ENCODE measurements at places on chromosomes 5 and 9. TPM values are rescaled to one million over a fixed set of nuclear protein-coding genes. Genes with fewer than 3 reads are reported as not detected.
A peak's percentile ranks its signal among the peaks of the same experiment; 100 is the strongest.

DNA sequence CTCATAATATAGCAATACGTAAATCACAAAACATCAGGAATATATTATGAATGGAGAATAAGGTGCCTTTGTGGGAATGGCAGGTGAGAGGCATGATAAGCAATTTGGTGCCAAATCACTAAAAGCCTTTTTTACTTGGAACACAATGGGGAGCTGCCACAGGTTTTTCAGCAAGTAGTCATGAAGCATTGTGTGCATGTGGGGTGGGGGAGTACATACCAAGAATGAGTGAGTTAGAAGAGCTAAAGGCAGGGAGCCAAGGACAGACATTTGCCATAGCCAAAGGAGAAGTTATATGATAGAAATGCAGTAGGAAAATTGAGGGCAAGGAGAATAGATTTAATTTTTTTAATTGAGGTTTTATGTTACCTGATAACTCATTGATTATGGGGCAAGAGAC, 445.0 kb upstream of the SMC2 start:
- DNase-seq: no peak
- H3K27me3 ChIP-seq: no peaks in the 10 kb centered on the region
- H3K4me1 ChIP-seq: no peaks in the 10 kb centered on the region
- H3K27ac ChIP-seq: no peak overlapping the region

- no peak overlapping the region for H3K4me3 ChIP-seq
- no peaks in the 10 kb centered on the region for H3K4me1 ChIP-seq
- no peak overlapping the region for H3K27ac ChIP-seq
- no peaks in the 10 kb centered on the region for H3K27me3 ChIP-seq
- H3K36me3 ChIP-seq: no peaks in the 10 kb centered on the region
These were observed 14.4 kb upstream of the SCGB3A1 start for GRCh38 chr5:180605554-180606214.

- no peak overlapping the region for H3K27ac ChIP-seq
- no peaks in the 10 kb centered on the region for H3K36me3 ChIP-seq
- no peak for DNase-seq
- H3K4me1 ChIP-seq: no peaks in the 10 kb centered on the region
- no peak overlapping the region for H3K4me3 ChIP-seq
These were observed 16.5 kb downstream of the LVRN start for GRCh38 chr5:115978779-115979178.

DNA sequence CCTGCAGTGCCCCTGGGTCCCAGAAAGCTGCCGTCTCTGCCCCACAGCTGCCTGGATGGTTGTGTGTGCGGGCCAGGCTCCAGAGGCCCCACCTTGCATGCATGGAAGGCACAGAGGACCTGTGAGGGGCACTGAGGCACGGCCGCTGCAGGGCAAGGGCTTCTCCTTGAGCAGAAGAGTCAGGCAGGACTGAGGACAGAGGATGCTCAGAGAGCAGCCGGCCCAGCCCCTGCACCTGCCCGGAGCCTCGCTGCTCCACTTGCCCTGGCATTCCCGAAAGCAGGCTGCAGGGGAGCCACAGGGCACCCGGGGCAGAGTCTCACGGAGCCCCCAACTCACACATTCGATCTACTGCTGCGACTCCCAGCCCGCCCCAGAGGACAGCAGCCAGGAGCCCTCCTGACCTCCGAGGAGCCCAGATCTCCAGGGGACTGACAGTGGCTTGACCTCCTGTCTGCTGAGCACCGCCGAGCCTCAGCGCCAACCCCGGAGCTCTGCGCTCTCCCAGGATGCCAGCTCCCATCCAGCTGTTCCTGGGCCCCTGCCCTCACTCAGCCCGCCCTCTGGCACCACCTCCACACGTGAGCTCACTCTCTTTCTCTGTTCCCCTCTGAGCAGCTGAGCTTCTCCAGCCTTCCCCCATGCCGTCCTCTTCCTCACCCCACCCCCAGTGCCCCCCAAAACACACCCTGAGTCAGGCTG, 95.0 kb downstream of the KCNT1 start:
- H3K4me1 ChIP-seq: no peaks in the 10 kb centered on the region
- H3K36me3 ChIP-seq: no peaks in the 10 kb centered on the region
- H3K27ac ChIP-seq: no peak overlapping the region
- no peak for DNase-seq
- no peaks in the 10 kb centered on the region for H3K27me3 ChIP-seq

- no peak for DNase-seq
- no peaks in the 10 kb centered on the region for H3K27me3 ChIP-seq
- H3K36me3 ChIP-seq: no peaks in the 10 kb centered on the region
- no peak overlapping the region for H3K4me3 ChIP-seq
- H3K27ac ChIP-seq: no peak overlapping the region
- peaks cover 5% of the 10 kb centered on the region for H3K4me1 ChIP-seq
These were observed 247.3 kb downstream of the MAN2A1 start for GRCh38 chr5:109936996-109937395.

DNA sequence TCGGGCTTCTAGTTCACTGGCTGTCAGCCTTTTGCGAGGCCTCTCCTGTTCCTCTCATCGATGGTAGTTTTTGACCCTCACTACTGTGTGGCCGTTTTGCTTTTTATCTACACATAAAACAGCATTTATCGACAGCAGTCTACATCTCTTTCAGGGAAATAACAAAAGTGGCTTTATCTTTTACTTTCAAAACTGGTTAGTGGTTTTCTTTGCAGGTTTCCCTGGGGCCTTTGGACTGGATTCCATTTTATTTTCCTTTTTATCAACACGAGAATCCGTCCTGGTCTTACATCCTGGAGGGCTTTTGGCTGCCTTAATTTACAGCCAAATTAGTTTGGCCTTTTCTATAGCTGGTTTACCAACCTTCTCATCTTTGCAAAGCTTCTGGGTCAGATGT, 793 bp upstream of the PKD2L2 start:
- H3K27me3 ChIP-seq: no peaks in the 10 kb centered on the region
- peak; percentile 8 for DNase-seq
- peak overlapping the region; percentile 6 for H3K4me3 ChIP-seq

DNA sequence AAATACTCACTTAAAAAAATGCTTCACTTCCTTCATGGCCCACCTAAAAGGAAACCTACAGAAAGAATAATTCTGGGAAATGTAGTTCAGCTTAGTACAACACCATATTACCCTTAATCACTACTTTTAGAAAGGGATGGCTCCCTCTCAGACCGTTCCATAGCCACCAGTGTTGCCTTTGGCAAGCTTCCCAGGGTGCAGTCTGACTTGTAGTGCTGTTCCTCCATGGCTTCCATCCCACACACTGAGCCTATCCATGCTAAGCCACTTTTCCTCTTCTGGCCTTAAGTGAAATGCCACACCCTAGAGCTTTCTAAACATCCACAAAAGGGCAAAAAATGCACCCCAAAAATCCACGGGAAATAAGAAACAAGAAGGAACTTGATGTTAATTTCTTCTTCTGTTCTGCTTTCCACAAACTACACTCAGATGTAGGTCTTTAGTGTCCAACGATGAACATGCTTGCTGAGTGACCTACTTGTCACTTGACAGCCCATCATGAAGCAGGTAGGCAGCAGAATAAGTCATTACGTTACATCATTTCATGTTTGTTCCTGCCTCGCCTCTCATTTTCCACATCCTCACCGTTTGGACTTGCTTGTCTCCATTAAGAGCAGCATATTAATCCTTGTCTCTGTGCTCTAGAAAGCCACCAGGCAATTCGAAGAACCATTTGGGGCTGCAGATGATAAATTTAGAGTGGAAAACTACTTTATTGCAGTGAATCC, 391.1 kb upstream of the GRAMD2B start:
- no peak overlapping the region for H3K4me3 ChIP-seq
- no peaks in the 10 kb centered on the region for H3K36me3 ChIP-seq
- no peaks in the 10 kb centered on the region for H3K27me3 ChIP-seq

DNA sequence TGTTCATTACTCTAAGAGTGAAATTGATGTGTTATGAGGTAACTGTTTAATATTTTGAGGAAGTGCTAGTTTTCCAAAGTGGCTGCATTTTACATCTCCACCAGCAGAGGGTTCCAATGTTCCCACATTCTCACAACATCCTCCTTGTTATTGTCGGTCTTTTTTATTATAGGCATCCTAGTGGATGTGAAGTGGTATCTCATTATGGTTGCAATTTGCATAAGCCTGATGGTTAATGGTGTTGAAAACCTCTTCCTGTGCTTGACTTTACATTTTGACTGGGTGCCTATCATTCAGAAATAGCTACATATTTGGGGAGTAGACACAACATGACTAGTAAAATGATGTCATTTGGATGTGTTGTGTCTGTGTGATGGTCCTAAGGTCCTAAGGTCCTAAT, 143.6 kb downstream of the MRPS30 start:
- no peaks in the 10 kb centered on the region for H3K36me3 ChIP-seq
- H3K27me3 ChIP-seq: no peaks in the 10 kb centered on the region
- H3K27ac ChIP-seq: no peak overlapping the region
- peak; percentile 36 for DNase-seq

- H3K36me3 ChIP-seq: no peaks in the 10 kb centered on the region
- no peak for DNase-seq
- H3K27ac ChIP-seq: no peak overlapping the region
- H3K27me3 ChIP-seq: no peaks in the 10 kb centered on the region
- no peaks in the 10 kb centered on the region for H3K4me1 ChIP-seq
- no peak overlapping the region for H3K4me3 ChIP-seq
These were observed 43.3 kb downstream of the RPS23 start for GRCh38 chr5:82234885-82235284.

- H3K4me3 ChIP-seq: no peak overlapping the region
- H3K36me3 ChIP-seq: no peaks in the 10 kb centered on the region
- no peaks in the 10 kb centered on the region for H3K27me3 ChIP-seq
- no peak for DNase-seq
- H3K27ac ChIP-seq: no peak overlapping the region
These were observed 271.2 kb downstream of the FAM114A2 start for GRCh38 chr5:153767221-153768188.

DNA sequence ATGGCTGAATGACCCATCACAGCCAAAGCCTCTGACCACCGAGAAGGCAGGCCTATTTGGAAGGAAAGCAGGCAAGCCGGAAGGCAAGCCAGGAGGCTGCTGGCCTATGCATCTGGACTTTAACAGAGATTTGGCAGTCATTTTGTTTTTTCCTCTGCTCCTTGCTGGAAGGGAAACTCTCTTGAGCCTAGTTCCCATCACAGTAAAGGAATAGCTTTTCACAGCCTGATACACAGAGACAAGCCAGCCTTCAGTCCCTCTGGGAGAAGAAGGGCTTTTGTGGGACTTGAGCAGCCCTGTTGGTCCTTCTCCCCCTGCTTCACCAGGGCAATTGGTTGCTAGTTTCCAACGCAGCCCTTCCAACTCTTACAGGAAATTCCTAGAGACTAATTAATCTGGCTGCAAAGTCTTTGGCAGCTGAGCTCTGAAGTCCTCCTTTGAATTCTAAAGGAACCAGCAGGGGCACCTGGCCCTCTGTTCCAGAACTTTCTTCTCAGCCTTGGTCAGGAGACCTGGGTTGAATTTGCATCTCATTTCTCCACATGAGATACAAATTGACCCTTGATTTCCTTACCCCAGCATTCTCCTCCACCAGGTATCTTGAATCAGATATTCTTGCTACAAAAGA, 157.3 kb upstream of the EPB41L4A start:
- no peaks in the 10 kb centered on the region for H3K27me3 ChIP-seq
- peak; percentile 18 for DNase-seq
- H3K27ac ChIP-seq: peak overlapping the region; percentile 68
- peaks cover 8% of the 10 kb centered on the region for H3K4me1 ChIP-seq
- no peak overlapping the region for H3K4me3 ChIP-seq

DNA sequence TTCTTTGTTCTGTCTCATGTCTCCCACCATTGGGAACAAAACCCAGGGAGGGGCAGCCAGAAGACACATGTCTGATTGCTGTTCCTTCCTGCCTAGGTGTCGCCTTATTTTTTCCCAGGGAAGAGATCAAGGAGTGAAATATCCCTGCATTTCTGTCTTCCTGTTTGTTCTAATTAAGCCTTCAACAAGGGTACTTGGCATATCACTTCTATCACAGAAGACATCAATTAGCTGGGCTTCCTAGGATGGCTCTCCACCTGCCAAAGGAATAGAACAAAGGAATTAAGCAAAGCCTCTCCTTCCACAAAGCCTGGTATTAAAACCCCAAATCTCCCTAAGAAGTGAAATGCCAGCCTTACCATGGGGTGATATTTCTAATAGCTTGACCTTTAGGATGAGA, 299.5 kb upstream of the CD180 start:
- H3K36me3 ChIP-seq: no peaks in the 10 kb centered on the region
- no peaks in the 10 kb centered on the region for H3K27me3 ChIP-seq
- no peak overlapping the region for H3K4me3 ChIP-seq
- no peaks in the 10 kb centered on the region for H3K4me1 ChIP-seq
- DNase-seq: no peak
- no peak overlapping the region for H3K27ac ChIP-seq

- peaks cover 13% of the 10 kb centered on the region for H3K4me1 ChIP-seq
- DNase-seq: no peak
- H3K27me3 ChIP-seq: no peaks in the 10 kb centered on the region
- H3K4me3 ChIP-seq: no peak overlapping the region
- H3K27ac ChIP-seq: no peak overlapping the region
- H3K36me3 ChIP-seq: peaks cover 7% of the 10 kb centered on the region
These were observed 39.9 kb upstream of the RNF130 start for GRCh38 chr5:180111273-180112002.

DNA sequence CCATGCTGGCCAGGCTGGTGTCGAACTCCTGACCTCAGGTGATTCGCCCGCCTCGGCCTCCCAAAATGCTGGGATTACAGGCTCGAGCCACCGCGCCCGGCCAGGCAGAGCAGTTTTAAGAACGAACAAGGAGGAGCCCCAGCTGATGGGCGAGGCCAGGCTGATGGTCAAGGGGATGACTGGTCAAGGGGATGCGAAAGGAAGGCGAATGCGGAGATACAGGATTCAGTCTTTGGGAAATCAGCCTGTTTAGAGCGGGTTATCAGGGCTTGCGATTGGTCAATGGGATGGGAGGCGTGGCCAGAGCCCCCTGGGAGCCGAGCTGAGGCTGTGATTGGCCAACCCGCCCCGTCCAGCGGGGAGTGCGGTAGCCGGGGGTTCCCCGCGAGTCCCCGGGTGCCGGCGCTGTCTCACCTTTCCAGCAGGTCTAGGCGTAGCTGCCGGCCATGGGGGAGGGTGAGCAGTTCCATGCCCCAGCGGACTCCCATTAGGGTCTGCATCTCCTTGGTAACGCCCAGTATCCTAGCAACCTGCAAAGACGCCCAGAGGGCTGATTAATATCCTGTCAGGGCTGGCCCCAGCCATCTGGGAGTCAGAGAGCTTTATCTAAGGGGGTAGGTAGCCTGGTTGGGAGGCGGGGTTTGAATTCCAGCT, 7.5 kb upstream of the TOR2A start:
- H3K4me1 ChIP-seq: no peaks in the 10 kb centered on the region
- peak; percentile 90 for DNase-seq
- no peaks in the 10 kb centered on the region for H3K36me3 ChIP-seq

- DNase-seq: no peak
- H3K4me1 ChIP-seq: no peaks in the 10 kb centered on the region
- peaks cover 20% of the 10 kb centered on the region for H3K27me3 ChIP-seq
- H3K4me3 ChIP-seq: peak overlapping the region; percentile 51
- no peaks in the 10 kb centered on the region for H3K36me3 ChIP-seq
- H3K27ac ChIP-seq: no peak overlapping the region
These were observed 52.9 kb upstream of the PTPDC1 start for GRCh38 chr9:94031380-94031779.

GRCh38 chr5:17235731-17236330, 18.4 kb downstream of the BASP1 start:
- H3K27ac ChIP-seq: no peak overlapping the region
- peaks cover 17% of the 10 kb centered on the region for H3K36me3 ChIP-seq
- no peak overlapping the region for H3K4me3 ChIP-seq
- DNase-seq: no peak
- H3K27me3 ChIP-seq: no peaks in the 10 kb centered on the region
- H3K4me1 ChIP-seq: peaks cover 3% of the 10 kb centered on the region

- DNase-seq: peak; percentile 39
- H3K4me1 ChIP-seq: no peaks in the 10 kb centered on the region
- H3K27me3 ChIP-seq: no peaks in the 10 kb centered on the region
- no peaks in the 10 kb centered on the region for H3K36me3 ChIP-seq
These were observed 99.9 kb upstream of the TLE4 start for GRCh38 chr9:79471580-79472543.

Gene MSX2
- total RNA-seq: 0.93 TPM

Gene SLC25A2
- total RNA-seq: 0.22 TPM

Gene IL5
- total RNA-seq: not detected
